ENCODE measurements at places on chromosomes 11 and 22.

DNA sequence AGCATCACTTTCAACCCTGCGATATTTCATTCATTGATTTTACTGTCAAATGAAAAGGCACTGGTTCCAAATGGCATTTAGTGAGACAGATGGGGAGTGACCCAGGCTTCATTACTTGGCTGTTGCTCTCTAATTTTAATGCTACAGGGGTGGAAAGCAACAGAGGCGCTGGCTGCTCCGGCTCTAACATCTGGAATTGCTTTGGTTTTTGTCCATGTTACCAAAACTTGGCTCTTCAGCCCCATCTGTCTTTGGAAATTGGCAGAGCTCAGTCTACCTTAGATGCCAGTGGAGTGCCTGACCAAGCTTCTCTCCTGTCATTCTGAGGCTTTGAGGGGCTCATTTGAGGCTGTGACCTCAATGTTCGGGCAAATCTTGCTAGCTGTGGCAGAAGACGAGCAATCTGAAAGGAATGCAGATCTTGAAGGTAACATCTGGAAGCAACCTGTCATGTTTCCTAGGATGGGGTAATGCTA, 409.5 kb upstream of the SYN3 start:
- no peak for DNase-seq

DNA sequence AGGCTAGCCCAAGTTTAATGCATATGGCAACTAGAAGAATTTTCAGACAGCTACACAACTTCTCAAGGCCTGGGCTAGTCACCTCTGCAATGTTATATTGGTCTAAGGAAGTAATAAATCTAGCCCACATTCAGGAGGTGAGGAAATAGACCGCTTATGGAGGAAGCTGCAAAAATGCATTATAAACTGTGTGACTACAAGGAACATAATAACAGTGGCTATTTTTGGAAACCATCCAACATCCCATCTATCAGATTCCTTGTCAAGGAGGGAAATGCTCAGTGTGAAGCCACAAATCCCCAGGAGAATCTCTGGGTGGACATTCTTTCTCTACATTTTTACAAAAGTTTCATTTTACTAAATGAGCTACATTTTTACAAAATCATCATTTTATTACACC, 76.1 kb downstream of the BBOX1 start:
- DNase-seq, result no peak

- peak; percentile 97 for DNase-seq
These were observed 4.0 kb upstream of the FTH1 start for GRCh38 chr11:61971248-61972111.

DNA sequence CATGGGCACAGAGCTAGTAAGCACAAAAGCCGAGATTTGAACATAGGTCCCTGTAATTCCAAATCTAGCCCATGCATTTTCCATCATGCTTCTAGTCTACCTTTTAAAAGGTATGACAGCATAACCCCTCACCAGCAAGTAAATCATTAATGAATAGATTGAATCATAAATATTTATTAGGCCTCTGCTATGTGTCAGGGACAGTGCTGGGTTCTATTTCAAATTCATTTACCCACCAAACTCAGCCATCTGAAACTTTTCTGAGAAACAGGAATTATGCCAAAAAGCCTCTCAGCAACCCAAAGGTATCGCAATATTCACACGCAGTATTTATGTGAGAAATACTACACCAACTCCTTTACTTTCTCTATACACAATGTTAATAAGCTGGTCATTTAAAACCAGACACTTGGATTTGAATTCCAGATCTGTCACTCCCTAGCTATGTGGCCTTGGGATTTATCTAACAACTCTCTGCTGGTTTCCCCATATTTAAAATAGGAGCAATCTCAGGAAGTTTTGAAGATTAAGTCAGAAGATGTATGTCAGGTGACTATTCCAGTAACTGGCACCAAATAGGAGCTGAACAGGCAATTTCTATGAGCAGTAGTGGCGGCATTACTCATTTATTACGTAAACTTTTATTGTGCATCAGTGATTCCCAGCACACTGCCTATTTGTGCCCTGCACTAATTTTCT, 191.4 kb downstream of the TENM4 start:
- no peak for DNase-seq

- DNase-seq, result no peak
These were observed 733 bp downstream of the TRIM5 start for GRCh38 chr11:5684036-5684645.

DNA sequence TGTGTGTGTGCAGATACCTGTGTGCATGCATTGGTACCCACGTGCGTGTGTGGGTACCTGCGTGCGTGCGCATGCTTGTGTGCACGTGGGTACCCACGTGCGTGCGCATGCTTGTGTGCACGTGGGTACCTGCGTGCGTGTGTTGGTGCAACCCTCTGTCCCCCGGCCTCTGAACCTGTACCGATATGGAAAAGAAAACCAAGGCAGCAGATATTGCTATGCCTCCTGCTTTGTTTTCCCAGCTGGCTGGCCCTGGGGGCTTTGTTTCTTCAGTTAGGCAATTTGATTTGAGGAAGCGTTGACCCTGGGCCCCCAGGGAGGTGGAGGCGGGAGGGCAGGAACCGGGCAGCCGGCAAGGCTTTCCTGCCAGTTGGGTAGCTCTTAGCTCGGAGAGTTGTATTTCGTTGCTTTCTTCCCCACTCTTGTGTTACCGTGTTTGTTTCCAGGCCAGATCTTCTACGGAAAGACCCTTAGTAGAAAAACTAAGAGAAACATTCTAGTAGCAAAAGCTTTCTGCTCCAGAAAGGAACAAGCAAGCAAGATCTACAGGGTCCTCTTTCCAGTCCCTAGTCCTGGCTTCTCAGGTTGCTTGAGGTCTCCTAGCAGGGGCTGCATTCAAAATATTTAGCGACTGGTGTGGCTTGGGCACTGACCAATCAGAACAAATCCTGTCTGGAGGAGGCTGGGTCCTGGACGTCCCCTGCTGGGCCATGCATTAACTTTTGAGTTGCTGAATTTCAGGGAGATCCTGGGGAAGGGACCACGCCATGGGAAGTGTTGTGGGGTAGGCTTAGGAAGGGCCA, 26.3 kb upstream of the SORL1-AS1 start:
- no peak for DNase-seq

GRCh38 chr22:37905534-37906363, at the start of gene MICALL1:
TSS of gene MICALL1 (plus strand) at chr22:37906297. CDS start at chr22:37906423, 126 bp downstream.
- DNase-seq, result peak; percentile 38

GRCh38 chr11:39363571-39363970, 2095.9 kb downstream of the LRRC4C start:
- DNase-seq, result no peak

GRCh38 chr11:99281331-99281730, 260.6 kb downstream of the CNTN5 start:
- no peak for DNase-seq

DNA sequence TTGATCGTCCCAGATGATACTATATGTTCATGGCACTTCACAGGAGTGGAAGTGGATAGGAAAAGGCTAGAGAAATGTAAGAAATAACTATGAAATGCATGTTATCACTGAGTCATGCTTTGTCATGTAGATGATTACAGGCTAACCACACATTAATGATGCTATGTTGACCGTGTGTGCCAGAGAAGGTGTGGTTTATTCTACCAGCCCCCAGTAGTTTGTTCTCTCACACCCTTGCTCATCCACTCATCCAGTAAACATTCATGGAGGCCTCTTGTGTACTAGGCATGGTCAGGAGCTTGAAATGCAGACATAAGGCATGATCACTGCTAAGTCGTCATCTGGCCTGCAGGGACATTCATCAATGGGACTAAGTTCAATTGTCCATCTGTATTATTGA, 153.0 kb upstream of the PITPNB start:
- no peak for DNase-seq

DNA sequence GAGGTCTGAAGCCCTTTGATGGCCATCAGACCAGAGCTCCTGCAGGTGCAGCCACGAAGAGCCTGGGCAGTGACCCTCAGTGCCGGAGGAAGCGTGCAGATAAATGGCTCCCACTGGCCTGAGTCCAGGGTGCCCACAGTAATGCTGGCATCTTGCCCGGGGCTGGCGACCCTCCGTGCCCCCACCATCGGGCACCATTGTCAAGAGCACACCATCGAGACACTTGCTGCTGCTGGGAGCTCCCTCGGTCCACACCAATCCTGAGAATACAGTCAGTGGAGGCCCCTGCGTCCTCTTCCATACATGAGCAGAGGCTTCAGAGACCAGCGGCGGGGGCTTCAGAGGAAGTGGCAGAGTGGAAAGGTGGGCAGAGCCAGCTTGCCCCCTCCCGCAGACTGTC, 1448.3 kb downstream of the BRD1 start:
- DNase-seq, result no peak

- DNase-seq, result no peak
These were observed 557.9 kb upstream of the CADM1 start for GRCh38 chr11:116062129-116062489.

Data from hypothalamus (tissue), 51 donors.